NCI-H1105 treated with DMSO at 0.1 percent for 48 hours (cell line): ENCODE measurements at places on chromosomes 5 and 9.

DNA sequence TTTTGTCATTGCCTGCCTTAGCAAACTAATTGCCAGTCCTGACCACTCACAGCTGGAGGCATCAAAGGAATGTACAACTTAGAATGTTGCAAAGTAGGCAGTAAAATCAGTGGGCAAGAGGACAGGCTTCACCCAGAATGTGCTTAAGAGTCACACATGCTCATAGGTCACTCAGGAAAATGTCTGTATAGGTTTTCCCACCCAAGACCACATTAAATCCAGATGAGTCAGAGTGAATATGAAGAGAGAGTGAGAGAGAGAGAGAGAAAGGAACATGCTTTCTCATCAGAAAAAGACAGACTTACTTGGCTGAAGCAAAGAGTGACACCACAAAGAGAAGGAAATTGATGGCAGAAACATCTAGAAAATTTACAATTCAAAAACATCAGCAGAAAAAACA is 37.9 kb downstream of the PLEKHG4B start:
- no peak for DNase-seq

DNA sequence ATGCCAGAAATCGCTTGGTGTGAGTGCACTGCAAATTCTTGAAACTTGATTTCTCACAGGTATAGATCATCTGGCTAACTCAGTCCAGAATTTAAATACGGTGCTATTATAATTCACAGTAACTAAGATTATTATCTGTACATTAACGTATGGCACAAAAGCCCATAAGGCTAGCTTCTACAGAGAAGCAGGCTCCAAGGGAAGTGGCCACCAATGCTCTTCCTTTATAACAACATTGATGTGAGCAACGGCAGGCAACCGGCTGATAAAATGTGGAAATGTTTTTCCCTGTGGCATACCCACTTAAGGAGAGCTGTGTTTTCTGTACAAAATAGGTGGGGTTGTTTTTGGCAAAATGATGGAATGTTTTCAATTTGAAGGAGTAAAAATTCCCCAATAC is 35.7 kb downstream of the SEMA4D start:
- DNase-seq: no peak

DNA sequence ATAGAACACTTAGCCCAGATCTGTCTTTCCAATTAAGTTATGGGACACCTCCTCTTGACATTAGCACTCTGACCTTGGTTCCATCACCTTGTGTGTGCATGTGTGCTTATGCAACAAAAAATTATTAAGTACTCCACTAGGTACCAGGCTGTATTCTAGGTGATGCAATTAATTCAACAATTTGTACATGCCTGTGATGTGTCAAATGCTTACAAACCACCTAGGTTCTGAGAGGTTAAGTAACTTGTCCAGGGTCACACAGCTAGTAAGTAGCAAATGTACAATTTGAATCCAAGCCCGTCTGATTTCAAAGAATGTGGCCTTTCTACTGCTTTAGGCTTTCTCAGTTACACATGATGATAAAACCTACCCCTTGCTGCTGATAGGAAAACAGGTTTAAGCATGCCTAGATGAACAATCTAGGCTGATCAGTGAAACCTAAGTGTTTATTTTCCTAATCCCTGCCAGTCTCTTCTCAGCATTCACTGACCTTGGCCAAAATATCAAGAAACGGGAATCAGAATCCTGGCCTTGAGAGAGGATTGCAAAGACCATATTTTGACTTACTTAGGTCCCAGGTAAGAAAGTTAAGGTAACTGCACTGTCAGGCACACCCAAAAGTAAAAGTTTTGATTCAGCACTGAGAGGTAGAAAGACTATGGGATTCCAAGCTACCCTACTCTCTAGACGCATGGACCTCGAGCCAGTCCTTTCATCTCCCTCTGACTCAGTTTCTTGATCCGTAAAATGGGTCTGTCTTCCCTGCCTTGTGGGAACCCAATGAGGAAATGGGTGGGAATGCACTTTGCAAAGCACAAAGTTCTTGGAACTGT is 1.0 kb downstream of the TBC1D2 start:
- DNase-seq: no peak

DNA sequence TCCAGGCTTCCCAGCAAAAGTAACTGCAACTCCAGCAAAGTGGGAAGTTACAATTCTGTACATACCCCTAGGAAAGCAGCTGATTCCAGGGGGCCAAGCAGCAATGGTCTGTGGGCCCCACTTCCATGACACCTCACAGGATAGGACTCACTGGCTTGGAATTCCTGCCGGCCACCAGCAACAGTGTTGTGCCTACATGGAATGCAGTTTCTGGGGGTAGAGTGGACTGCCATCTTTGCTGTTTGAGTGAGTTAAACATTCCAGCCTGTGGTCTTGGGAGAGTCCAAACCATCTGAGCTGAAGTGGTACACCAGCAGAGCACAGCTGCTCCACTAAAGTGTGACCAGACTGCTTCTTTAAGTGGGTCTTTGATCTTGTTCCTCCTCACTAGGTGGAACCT is 13.4 kb upstream of the FBN2 start:
- DNase-seq: no peak

DNA sequence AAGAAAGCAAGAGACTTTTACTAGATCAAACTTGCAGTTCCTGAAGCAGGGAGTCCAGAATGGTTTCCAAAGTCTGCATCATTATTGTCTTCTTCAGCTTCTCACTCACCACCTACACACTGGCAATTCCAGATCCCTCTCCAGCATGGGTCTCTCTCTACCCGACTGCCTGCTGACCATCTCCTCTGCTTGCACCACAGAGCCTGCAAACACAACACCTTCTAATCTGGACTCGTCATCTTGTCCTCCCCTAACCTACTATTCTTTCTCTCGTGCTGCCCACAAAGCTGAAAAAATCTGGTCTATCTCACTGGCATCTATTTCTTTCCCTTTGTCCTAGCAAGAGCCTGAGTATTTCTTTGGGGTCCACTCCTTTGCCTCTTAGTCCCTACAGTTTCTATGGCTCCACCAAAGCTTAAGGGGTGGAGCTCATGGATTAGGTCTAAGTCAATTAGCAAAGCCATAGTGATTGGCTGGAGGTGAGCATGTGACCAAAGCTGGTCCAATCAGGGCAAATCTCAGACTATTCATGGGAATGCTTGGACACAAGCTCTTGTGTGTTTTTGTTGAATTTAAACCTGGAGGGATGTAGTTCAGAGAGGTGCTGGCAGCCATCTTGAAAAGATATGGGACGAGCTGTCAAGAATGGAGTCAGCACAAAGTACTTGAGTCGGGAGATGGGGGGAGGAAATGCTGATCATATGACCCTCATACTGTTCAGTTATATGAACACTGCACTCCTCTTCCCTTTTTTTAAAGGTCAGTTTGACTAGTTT is 63.5 kb downstream of the GALNT12 start:
- DNase-seq: no peak

DNA sequence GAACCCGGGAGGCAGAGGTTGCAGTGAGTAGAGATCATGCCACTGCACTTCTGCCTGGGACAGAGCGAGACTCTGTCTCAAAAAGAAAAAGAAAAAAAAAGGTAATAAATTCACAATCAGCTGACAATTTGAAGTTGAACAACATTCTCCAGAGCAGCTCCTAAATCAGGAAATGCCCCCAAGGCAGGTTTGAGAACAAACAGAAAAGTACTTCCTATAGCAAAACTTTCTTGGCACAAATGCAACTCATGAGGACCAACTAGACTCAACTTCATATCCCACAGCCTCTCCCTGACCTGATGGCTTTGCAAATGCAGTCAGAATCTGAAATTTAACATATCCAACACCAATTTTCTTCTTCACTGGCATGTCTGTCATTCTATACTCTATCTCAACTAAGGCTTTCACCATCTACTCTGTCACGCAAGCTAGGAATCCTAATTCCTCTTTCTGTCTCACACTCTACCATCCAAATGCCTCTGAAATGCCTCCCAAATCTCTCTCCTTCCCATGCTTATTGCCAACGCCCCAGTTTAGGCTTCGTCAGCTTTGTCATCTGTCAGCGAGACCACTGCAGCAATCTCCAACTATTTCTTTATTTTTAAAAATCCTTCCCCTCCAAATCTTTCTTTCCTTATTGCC is 113.3 kb downstream of the MAPKAP1 start:
- DNase-seq: no peak

- DNase-seq: no peak
Measured at GRCh38 chr5:107381189-107381856, 289.4 kb downstream of the EFNA5 start.

GRCh38 chr9:10525972-10526371 is 86.8 kb downstream of the PTPRD start:
- no peak for DNase-seq

GRCh38 chr5:178538741-178539229 is 51.4 kb downstream of the COL23A1 start:
- no peak for DNase-seq
